ENCODE measurements at places on chromosomes 5 and 9.

GRCh38 chr9:93660352-93661046 is 84.1 kb downstream of the PHF2 start:
- no peak for DNase-seq

DNA sequence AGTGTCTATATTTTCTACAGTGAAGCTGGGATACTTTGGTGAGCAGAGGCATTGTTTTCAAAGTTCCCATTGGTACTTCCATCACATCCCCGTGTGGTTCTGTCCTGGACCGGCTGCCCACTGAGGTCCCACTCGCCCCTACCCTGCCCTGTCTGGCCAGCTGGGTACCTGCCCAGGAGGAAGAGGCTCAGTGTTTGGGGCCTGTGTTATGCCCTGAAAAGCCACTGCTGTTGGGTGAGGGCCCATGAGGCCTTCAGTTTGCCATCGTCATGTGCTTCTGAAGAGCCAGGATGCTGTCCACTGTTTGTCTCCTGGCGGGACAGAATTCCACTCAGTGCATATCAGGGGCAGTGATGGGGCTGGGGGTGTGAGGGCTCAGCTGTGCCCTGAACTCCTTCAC is 2.6 kb upstream of the CEP72 start:
- no peak for DNase-seq

- no peak for DNase-seq
Observed at GRCh38 chr5:24591426-24591825, 53.4 kb downstream of the CDH10 start.

- DNase-seq: peak; percentile 74
Observed at GRCh38 chr9:79592726-79593493, 21.1 kb downstream of the TLE4 start.

DNA sequence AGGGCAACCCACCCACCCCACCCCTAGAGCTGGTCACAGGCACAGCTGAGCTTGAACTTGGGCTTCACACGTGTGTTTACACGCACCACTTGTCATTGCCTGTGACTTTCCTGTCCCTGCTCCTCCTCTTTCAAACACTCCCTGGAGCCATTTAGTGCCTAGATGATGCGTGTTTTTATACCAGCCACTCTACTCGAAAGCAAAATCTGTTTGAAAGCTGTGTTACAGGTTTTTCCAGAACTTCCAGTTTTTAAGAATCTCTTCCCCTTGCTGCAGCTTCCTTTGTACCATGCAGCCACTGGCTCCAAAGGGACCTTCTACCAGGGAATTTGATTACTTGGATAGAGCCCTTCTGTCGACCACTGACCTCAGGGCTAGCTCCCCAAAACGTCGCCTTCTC is 78.8 kb upstream of the SPRY4 start:
- DNase-seq: no peak

GRCh38 chr9:133169102-133169501 is 5.4 kb upstream of the GBGT1 start:
- DNase-seq: no peak

DNA sequence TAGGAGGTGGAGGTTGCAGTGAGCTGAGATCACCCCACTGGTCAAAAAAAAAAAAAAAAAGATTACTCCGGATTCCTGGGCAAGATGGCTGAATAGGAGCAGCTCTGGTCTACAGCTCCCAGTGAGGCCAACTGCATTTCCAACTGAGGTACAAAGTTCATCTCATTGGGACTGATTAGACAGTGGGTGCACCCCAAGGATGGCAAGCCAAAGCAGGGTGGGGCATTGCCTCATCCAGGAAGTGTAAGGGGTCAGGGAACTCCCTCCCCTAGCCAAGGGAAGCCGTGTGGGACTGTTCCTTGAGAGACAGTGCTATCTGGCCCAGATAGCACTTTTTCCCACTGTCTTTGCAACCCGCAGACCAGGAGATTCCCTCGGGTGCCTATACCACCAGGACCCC is 70.7 kb downstream of the CARTPT start:
- no peak for DNase-seq

DNA sequence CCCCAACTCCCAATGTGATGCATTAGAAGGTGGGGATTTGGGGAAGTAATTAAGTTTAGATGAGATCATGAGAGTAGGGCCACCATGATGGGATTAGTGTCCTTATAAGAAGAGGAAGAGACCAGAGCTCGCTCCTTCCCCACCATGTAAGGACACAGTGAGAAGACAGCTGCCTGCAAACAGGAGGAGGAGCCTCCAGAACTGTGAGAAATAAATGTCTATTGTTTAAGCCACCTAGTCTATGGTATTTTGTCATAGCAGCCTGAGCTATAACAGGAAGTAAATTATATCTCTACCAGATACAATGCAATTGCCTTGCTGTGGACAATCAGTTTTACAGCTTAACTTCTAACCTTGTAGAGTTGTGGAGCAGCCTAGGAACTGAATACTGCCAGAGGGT is 58.0 kb downstream of the ANKRD33B start:
- DNase-seq: peak; percentile 53

DNA sequence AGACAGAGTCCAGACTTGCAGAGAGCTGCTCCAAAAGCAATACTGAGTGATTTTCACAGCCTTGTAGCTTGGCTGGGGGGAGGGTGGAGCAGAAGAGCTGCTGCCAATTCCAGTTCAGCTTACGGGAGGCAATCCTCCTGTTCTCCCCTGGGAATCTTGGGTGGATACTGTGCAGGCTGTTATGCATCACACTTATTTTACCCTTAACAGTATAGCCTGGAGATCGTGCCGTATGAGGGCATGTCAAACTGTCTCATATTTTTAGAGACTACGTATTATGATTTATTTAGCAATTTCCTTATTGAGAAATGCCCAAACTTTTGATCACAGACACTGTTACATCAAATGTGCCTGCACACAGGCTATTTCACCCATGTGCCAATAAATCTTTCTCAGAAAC is 85.2 kb downstream of the BASP1 start:
- peak; percentile 6 for DNase-seq

- DNase-seq: peak; percentile 34
Observed at GRCh38 chr9:136846376-136847087, 2.7 kb upstream of the PHPT1 start.

- no peak for DNase-seq
Observed at GRCh38 chr9:5896863-5897262, 6.2 kb downstream of the MLANA start.

GRCh38 chr5:62450259-62450658 is 37.7 kb downstream of the IPO11 start:
- DNase-seq: no peak

- no peak for DNase-seq
Observed at GRCh38 chr5:152864991-152865390, 459.9 kb upstream of the NMUR2 start.

- no peak for DNase-seq
Observed at GRCh38 chr9:126095546-126096190, 231.0 kb upstream of the MVB12B start.

DNA sequence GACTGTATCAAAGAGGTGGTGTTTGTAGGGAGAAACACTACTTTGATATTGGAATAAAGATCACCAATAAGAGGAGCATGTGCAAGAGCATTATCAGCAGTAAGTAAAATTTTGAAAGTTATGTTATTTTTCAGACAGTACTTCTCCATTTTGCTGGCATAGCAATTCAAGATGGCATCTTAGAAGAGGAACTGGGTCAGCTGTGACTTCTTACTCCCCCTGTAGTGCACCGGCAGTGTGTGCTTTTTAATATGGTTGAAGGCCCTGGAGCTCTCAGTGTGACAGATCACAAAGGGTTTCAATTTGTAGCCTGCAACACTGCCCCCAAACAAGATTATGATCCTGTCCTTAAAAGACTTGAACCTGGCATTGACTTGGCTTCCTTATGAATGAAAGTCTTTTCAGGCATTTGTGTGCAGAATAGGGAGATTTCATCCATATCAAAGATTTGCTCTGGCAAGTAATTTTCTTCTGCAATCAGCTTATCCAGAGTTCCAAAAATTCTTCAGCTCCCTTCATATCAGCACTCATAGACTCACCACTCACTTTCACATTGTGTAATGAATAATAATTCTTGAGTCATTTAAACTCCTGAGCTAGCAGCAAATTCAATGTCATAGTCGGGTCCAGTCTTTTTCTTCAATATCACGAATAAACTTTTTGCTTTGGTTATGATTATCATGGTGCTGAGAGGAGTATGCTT is 105.7 kb upstream of the MAMDC2 start:
- no peak for DNase-seq

DNA sequence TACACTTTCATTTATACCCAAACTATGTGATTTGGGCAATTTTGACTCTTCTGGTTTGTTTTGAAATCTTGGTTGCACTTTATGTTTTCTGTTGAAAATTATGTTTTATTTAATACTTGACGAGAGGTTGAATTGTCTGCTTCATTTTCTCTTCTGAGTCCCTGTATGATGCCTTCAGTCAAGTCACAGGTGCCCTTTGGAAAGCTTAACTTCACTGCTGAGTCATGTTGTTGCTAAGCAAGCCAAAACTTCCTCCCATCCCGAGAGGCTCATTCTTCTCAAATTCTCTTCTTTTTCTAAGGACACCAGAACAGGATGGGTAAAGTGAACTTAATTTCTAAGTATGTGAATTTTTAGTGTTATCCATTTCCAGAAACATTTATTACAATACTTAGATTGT is 455.3 kb upstream of the PTGER4 start:
- no peak for DNase-seq

- peak; percentile 62 for DNase-seq
Observed at GRCh38 chr5:141641634-141642267, 5.0 kb downstream of the RELL2 start.

DNA sequence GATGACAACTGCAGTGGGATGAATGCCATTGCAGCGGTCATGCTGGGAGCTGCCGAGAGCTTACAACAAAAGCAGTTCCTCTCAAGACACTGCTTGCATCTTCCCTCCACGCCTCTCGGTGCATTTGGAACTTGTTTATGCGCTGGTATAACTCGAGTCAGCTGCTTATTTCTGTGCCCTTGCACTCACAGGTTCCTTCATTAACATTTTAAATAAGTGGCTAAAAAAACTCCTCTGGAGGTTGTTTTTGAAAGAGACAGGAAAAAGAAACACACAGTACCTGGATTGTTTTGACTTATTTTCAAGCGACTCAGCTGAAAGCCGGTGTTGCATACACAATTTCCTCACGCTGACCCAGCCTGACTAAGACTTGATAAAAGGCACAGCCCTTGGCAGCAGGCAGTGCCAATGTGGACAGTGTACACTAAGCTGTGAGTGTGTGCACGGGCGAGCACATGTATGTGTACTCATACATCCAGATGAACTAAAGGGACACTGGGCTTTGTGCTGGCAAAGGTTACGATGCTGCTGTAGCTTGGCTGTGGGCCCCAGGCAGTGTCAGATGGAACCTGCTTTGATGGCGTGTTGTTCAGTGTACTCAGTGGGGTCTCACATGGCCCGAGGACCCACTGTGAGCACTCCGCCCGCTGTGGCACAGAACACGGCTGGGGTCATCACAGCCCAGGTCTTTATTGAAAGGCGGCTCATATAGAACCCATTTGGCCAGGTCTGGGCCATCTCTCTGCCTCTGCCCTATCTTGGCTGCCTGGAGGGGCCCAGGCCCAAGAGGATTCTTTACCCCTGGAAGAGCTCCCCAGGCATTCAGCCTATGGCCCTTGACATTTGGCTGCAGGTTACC is 92.3 kb downstream of the ANKRD33B start:
- no peak for DNase-seq

GRCh38 chr9:32566770-32567169 is 6.2 kb downstream of the NDUFB6 start:
- DNase-seq: no peak

DNA sequence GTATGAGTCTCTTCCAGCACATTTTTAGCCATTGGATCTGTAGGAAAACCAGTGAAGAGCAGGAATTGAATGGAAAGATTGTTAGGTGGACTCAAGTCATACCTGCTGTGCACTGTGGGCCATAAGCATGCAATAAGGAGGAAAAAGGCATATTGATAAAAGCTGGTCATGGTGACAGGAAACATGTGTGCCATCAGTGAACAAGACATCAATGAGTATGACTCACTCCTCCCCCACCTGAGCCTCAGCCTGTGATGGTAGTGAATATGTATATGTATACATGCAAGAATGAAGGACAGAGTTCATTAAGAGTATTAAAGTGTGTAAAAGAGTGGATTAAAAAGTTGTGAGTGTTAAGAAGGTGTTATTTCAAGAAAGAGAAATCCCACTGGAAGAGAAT is 164.5 kb downstream of the TMEM38B start:
- no peak for DNase-seq

DNA sequence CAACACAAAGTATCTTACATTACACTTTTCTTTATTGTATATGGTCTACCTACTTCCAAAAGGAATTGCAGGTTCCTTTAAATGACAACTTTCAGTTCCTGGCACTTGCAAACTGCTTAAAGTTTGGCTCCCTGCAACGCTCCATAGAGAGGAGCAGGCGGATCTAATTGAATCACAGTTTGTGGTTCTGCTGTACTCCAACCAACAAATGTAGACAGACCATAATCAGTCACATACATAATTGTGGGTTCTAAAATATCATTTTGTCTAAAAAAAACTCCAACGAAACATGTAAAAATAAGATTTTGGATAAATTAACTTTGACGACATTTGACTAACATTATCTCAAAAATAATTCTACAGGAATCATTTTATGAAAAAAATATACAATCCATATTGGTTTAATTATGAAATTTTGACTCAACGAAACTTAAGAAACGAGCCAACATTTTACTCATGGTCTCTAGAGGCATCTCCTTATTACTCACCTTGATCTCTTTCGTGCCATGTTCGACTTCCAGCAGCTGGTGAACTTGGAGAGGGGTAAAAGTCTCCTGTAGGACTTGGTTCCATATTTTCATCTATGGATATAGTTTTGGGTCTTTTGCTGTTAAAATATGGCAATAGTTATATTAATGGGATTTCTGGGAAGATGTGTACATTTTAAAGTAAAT is 167.6 kb downstream of the NFIB start:
- no peak for DNase-seq

DNA sequence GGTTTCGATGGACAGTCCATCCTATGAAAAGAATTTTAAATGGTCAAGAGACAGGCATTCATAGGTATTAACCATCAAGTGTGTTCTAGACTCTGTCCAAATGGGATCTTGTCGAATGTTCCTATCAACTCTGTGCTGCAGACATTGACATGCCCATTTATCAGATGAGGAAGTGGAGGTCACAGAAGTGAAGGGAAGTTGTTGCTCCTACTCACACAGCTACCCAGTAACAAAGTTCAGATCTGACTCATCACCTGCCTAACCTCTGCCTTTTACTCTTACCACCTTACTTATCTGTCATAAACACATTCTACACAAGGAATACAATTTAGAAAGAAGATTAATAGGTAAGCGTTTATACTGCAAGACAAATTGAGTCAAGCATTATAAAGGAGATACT is 426.2 kb upstream of the BRINP1 start:
- no peak for DNase-seq

DNA sequence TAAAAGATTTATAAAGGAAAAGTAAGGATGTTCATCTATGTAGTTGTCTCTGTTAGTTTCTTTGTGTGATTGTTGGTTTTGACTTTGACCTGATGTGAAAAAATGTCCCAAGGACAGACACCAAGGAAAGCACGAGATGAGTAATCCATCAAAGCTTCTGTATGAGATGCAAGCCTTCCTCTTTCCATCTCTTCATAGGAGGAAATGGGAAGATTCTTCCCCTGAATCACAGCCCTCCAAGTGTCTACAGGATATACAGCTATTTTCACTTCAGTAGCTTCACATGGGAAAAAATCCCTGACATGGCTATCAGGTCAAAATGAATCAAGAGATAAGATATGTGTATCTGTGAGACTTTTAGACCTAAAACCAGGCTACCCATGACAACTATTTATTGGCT is 29.0 kb upstream of the CEMIP2 start:
- no peak for DNase-seq

All from hematopoietic multipotent progenitor cell treated with erythropoietin and hydrocortisone succinate and interleukin-3 and kit ligand, for 6 days (in vitro differentiated cells).